ENCODE measurements at places on chromosomes 12 and 14. TPM values are rescaled to one million over a fixed set of nuclear protein-coding genes. Genes with fewer than 3 reads are reported as not detected.

ABCD4 gene
- 36.9 TPM for total RNA-seq

SLCO1B1 gene
- not detected for total RNA-seq

- no peak overlapping the region for H3K4me3 ChIP-seq
- no peaks in the 10 kb centered on the region for H3K27me3 ChIP-seq
- H3K36me3 ChIP-seq: no peaks in the 10 kb centered on the region
- no peak for DNase-seq
- no peaks in the 10 kb centered on the region for H3K4me1 ChIP-seq
These were observed 341.4 kb downstream of the ADAMTS20 start for GRCh38 chr12:43210485-43211192.

CCDC196 gene
- total RNA-seq: 1.7 TPM

MANSC4 gene
- total RNA-seq: not detected

OTX2 gene
- total RNA-seq: not detected

DNA sequence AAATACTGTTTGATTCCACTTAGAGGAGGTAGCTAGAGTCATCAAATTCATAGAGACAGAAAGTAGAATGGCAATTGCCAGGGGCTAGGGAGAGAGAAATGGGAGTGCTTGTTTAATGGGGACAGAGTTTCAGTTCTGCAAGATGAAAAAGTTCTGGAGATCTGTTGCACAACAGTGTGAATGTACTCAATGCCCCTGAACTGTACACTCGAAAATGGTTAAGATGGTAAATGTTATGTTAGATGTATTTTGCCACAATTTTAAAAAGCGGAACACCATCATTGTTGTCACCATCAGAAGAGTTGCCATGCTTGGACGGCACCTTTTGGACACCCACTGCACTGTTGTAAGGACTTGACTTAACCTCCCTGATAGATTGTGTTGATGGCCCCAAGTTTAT is 106.9 kb downstream of the SCARB1 start:
- H3K4me3 ChIP-seq: no peak overlapping the region
- peaks cover 10% of the 10 kb centered on the region for H3K4me1 ChIP-seq
- DNase-seq: no peak

A2ML1 gene
- total RNA-seq: not detected

DNA sequence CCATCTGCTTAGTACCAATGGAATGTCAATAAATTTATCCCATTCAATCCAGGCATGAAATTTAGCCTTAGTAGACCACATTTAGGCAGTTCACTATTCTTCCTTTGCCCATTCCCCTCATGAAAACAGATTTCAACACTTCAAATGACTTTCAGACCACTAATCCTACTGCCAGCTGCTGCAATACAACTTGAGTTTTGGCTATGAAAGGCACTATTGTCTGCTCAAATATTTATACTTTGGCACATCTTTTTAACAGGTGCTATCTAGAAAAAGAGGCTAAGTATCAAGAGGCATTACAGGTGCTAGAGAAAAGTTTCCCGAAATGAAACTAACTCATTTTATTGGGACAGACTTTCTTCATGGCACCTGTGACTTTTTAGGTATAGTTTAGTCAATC is 499.8 kb downstream of the C12orf50 start:
- no peak overlapping the region for H3K4me3 ChIP-seq
- H3K36me3 ChIP-seq: no peaks in the 10 kb centered on the region
- DNase-seq: no peak

Data from pancreas (tissue), 10 donors.